AG04450 (cell line): ENCODE measurements at places on chromosomes 2 and 18.

GRCh38 chr2:20052861-20053281 is 1.4 kb upstream of the LAPTM4A start:
- peak; percentile 39 for DNase-seq

DNA sequence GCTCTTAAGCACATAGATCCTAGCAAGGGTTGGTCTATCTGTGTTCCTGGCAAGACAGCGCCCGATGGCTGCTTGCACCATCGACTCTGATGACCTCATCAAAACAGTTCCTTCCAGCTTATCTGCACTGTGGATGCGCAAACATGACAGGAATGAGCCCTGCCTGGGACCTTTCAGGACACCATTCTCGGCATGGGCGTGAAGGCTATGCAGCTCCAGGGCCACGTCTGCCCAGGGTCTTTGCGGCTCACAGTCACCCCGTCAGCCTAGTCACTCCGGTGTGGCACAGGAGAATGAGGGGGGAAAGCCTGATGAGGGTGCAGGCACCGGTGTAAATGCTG is 147.8 kb upstream of the TWIST2 start:
- DNase-seq, result no peak

DNA sequence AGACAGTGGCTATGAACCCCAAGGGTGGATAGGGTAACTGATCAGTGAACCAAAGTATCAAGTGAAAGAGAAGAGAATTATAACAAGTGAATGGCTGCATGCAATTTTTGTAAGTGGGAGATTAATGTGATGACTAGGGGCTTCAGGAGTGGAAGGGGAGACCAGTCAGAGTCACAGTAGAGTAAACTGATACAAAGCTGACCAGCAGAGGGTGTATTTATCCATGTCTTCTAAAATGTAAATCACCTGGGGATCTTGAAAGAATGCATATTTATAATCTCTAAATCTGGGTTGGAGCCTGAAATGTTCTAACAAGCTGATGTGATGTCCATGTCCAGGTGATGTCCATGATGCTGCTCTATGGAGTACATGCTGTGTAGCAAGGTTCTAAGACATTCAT is 1351.3 kb upstream of the CHAC2 start:
- no peak for DNase-seq

- peak; percentile 48 for DNase-seq
These were observed 151.6 kb downstream of the DTNB start for GRCh38 chr2:25521665-25522387.

DNA sequence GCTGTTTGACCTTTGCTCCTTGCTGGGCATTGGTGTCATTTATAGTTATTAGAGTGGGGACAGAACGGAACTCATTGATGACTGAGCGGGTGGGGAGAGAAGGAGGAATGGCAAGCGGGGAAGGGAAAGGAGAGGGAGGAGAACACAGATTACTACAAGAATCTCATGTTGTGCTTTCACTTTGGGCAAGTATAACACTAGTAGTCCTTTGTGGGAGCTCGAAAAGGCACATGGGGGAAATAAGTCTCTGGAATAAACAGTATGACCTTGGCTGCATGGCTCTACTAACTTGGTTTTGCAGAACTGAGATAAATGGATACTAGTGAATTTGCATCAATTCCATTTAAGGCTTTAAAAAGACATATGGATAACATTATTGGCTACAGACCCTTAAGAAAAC is 161.7 kb upstream of the NABP1 start:
- no peak for DNase-seq
